Thyroid gland (tissue), 4 donors: ENCODE measurements at places on chromosomes 6 and 20. TPM values are rescaled to one million over a fixed set of nuclear protein-coding genes. Genes with fewer than 3 reads are reported as not detected.

The CST2 gene
- total RNA-seq: not detected

DNA sequence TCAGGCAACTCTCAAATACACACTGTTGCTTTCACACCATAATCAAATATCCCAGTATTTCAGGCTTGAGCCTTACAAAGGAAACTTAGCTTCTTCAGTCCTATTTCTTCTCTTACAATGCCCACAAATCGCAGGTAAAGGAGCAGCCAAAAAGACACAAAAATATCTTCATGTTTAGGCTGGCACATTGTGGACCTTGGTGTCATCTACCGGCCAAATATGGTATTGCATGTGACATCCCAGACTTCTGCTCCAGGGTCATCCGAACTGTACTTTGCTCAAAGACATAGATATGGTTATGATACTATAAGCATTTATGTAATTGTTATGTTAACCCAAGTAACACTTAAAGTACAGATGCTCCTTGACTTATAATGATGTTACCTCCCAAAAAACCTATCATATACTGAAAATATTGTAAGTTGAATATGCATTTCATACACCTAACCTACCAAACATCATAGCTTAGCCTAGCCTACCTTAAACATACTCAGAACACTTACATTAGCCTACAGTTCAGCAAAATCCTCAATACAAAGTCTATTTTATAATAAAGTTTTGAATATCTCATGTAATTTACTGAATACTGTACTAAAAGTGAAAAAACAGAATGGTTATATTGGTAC, 4.6 kb downstream of the OR2H2 start:
- peak; percentile 17 for DNase-seq

GRCh38 chr6:57209030-57209429, 13.1 kb downstream of the RAB23 start:
- DNase-seq: no peak

DNA sequence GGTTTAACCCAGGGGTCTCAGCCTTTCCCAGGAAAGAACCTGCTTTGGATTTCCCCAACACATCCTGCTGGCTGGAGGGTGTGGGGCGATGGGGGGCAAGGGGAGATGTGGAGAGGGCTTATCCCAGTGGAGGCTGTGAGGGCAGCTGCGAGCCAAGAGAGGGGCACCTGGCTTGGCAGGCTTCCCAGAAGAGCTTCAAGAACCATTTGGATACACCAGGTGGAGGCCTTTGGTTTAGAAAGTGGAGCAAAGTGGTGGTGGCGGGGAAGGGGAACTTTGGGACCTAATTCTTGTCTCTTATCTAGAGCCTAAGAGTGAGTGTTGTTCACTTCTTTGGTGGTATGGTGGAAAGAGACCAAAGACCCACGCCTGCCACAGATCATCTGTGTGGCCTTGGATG, 12.4 kb downstream of the CD40 start:
- peak; percentile 81 for DNase-seq

- peak; percentile 40 for DNase-seq
Observed at GRCh38 chr6:85401186-85402021, 48.5 kb upstream of the NT5E start.

The POPDC3 gene
- not detected for total RNA-seq

DNA sequence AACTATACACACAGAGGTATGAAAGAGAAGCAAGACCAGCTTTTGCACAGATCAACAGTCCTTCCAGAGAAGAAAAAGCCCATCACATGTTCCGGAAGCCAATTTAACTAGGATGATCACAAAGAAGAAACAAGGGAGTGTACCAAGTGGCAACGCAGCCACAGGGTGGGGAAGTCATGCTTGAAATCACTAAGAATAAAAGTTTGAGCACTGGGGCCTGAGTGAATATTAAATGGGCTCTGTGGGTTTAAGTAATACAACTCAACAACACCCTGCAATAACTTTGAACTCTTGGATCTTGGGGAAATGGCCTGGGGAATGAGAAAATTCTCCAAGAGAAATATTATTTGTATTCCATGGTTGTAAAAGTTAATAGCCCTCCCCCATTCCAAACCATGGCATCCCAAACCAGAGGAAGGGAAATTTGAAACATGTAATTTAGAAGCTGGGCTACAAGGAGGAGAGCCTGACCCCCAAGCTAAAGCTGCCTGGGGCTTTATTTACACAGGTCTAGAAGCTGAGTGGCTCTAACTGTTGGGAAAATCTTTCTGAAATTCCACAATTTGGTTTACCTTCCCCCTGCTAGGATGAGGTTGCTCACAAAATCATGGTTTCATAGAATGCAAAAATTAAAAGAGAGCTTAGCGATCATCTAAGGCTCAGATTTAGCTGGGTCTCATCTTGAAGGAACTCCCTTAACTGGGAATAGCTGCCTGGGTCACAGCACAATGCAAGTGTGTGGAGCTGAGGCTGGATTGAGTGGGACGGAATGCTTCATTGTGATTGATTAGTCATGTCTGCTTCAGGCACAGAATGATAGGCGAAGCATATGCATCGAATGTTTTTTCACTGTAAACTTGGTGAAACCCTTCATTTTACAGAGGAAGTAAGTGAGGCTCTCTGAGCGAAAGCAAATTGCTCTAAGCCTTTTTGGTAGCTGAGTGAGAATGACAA, 143.6 kb downstream of the BMP7 start:
- DNase-seq: no peak

GRCh38 chr6:43055966-43056365, 2.3 kb upstream of the CUL7 start:
- DNase-seq: no peak

DNA sequence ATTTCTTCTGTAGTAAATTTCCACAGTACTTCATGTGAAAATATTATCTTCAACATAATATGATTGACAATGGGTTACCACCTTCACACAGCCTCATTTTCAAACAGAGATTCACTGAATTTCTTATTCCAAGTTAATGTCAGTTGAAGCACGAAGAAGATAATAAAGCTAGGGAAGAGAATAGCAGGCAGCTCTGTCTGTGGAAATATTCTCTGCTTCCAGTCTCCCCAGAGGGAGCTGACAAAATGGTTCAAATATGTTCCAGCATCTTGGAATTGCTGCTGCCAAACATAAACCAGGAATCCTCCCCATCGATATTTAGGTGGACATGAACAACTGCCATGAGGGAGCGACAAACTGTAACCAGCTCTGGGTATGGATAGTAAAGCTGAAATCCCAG, 224.8 kb downstream of the GJA1 start:
- DNase-seq: no peak

DNA sequence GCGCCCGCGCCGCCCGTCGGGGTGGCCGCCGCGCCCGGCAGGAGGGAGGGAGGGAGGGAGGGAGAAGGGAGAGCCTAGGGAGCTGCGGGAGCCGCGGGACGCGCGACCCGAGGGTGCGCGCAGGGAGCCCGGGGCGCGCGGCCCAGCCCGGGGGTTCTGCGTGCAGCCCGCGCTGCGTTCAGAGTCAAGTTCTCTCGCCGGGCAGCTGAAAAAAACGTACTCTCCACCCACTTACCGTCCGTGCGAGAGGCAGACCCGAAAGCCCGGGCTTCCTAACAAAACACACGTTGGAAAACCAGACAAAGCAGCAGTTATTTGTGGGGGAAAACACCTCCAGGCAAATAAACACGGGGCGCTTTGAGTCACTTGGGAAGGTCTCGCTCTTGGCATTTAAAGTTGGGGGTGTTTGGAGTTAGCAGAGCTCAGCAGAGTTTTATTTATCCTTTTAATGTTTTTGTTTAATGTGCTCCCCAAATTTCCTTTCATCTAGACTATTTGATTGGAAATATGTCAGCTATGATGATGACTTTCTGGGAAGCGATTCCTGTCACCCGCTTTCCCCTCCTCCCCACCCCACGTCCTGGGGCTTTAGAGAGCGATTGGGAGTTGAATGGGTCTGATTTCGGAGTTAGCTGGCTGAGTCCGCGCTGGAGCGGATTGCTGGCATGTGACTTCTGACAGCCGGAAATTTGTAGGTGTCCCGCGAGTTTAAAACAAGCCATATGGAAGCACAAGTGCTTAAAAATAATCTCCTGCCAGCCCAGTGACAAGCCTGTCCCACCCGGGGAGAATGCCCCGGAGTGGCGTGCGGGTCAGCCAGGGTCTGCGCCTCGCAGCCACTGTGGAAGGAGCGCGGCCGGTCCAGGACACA, 1.1 kb downstream of the ESR1 start:
- peak; percentile 38 for DNase-seq

DNA sequence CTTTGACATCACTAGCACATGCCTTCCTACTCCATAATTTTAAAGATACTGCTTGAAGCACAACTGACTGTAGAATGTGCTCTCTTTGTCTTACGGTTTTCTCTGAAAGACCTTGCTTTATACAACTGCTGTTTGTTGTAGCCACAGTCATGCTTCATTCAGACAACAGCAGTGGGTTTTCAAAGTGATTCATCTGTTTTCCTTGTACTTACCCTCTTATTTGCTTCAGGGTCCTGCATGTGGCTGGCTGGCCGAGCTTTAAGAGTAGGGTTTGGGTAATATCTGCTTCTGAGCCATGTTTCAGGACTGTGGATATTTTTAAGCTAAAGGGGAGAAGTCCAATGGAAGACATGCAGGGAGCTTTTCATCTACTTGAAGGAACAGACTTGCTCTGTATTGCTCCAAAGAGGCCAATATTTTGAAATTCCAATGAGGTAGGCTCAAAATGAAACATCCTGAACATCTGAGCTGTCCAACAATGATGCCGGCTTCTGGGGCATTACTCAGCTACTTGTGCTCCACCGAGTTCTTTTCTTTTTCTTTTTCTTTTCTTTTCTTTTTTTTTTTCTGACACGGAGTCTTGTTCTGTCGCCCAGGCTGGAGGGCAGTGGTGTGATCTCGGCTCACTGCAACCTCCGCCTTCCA, 160.2 kb upstream of the SGK1 start:
- DNase-seq: no peak

The TRDN gene
- total RNA-seq: not detected

The TMEM200A gene
- total RNA-seq: 4.3 TPM

GRCh38 chr6:160457823-160458222, 109.6 kb downstream of the SLC22A3 start:
- DNase-seq: no peak

DNA sequence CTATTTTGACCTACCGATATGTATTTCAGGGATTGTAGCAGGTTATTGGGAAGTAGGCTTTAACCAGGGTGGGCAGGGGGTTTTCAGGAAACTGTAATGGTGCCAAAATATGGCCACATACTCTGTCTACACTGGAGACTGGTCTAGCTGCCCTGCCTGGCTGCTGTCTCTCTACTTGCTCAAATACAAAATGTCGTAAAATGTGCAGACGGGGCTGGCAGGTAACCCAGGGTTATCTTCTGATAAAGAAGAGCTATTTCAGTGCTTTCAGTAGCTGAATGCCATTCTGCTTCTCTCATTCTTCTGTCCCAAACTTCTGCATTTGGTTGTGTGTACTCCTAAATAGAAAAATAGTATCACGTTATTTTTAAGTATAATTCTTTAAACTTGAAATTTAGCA, 616.2 kb downstream of the EPM2A start:
- no peak for DNase-seq

DNA sequence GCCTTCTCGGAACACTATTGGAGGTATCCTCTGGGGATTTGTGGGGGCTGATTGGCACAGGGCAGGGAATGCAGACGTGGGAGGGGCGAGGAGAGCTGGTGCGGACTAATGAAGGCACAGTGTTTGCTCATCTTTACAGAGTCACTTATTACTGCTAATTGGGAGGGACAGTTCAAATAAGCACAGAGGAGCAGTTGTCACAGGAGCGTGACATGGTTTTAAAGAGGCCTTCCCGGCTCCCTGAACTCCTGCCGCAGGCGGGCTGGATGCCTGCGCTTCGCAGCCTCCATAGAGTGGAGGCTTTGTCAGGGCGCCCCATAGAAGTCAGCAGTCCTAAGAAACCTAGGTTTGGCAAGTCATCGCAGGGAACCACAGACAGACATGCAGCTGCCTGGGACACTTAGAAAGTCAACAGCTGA, 149.6 kb downstream of the LINC00237 start:
- no peak for DNase-seq

DNA sequence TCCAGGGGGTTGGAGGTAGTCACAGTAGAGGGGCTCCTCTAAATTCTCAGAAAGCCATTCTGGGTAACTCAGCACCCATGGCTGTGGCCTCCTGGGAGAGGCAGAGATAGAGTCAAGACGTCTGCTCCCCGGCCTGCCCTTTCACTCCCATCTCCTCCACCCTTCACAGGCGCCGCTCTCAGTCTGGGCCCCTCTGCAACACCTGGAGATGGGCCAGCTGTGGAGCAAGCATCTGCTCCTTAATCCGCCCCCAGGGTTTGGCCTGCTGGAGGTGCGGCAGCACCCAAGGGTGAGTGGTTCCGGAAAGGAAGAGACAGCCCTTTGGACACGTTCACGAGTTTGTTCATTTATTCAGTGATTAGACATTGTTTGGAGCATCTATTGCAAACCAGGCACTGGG, 271.3 kb downstream of the BMP7 start:
- DNase-seq: no peak

The DZANK1 gene
- total RNA-seq: 8.9 TPM

- no peak for DNase-seq
Observed at GRCh38 chr20:38454556-38455473, 17.8 kb upstream of the RALGAPB start.

- DNase-seq: no peak
Observed at GRCh38 chr20:25574411-25574810, 10.9 kb downstream of the NINL start.

DNA sequence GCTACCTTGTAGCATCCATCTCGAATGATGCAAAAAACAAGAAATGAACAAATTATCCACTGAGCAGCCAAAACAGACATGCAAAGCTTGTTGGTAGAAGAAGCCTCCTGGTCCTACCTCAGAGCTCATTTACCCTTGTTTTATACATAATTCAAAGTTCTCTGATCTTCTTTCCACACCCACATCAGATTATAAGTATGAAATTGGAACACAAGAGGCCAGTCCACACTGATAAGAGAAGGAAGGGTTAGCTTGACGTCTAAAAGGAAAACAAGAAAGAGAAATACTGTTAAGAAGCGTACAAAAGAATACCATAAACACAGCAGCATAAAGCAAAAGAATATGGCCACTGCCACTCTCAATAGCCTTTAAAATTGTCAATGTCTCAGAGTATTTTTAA, 49.7 kb downstream of the FAM83B start:
- DNase-seq: no peak

- peak; percentile 77 for DNase-seq
Observed at GRCh38 chr6:30130887-30131862, 4.8 kb upstream of the TRIM40 start.

The IL17F gene
- total RNA-seq: not detected

- no peak for DNase-seq
Observed at GRCh38 chr20:24914388-24915241, 34.5 kb upstream of the CST7 start.

The OXT gene
- not detected for total RNA-seq

DNA sequence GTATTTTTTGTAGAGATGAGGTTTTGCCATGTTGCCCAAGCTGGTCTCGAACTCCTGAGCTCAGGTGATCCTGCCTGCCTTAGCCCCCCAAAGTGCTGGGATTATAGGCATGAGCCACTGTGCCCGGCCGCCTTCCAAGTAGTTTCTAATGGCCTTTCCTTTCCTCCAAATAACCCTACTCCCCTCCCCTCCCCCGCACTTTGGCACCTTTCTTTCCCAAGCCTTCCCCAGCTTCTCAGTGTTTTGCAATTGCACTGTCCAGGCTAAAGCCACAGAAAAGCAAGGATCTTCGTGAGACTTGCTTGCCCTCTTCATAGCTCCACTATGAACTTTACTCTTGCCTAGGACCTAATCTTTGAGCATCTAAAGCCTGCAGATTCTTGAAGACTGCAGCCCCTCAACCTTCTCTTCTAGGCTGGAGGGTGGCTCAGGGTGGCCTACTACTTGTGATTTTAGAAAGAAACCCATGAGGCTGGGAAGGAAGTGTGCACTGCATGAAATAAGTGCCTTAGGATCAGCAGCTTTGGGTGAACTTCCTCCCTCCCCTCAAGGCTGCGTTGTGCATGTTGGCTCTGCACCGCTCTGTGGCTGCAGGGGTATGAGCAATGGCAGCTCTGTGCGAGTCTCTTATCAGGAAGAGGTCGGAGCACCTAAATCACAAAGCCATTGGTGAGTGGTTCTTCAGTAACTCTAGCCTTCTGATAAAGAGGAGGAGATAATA, 152.4 kb upstream of the SNX9 start:
- no peak for DNase-seq
